ENCODE measurements at places on chromosomes 2 and 18.
A peak's percentile ranks its signal among the peaks of the same experiment; 100 is the strongest.

DNA sequence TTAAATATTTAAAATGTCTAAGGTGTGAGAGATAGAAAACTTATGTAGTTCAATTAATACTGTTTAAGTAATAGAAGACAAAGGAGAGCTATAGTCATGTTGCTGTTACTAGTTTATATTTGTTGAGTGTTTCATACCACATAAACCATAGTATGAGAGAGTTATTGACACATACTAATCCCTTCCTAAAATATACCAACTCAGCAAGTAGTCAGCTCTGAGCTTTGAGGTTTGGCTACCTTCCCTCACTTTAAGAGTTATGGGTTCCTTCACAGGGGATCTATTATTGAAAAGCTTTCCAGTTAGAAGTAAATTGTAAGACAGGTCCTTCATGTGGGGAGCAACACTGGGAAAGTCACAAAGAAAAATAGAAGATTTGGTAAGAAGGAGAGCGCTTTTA is 701.6 kb upstream of the ZEB2 start:
- H3K27me3 ChIP-seq = no peaks in the 10 kb centered on the region
- H3K4me1 ChIP-seq = peaks cover 7% of the 10 kb centered on the region
- H3K36me3 ChIP-seq = no peaks in the 10 kb centered on the region
- no peak overlapping the region for H3K4me3 ChIP-seq
- no peak for DNase-seq
- H3K27ac ChIP-seq = no peak overlapping the region

DNA sequence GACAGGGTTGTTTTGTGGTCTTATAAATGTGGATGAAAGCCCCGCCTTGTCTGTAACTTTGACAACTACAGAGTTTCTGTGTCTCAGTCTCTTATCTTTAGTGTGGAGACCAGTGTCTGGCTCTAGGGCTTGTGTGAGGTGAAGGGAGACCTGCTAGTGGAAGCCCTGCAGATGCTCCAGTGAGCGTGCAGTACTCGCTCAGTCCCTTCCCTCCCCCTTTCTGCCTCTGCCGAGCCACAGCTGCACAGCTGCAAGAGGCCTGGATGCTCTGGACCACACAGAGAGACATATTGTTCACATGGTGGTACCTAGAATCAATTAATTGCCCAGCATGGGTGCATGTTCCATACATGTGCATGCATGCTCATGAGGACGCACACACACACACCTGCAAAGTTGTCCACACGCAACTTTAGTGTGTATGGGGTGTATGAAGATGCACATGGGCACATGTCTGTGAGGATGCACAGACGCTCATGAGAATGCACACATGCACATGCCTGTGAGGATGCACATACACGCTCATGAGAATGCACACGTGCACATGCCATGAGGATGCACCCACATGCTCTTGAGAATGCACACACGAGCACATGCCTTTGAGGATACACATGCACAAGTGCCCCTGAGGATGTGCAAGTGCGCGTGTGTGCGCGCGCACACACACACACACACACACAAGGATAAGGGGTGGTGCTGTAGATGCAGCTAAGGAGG is 282.1 kb upstream of the HS6ST1 start:
- no peaks in the 10 kb centered on the region for H3K4me1 ChIP-seq
- H3K27ac ChIP-seq = no peak overlapping the region
- no peak overlapping the region for H3K4me3 ChIP-seq
- no peaks in the 10 kb centered on the region for H3K27me3 ChIP-seq
- H3K36me3 ChIP-seq = no peaks in the 10 kb centered on the region
- DNase-seq = no peak

GRCh38 chr2:172095146-172095904 is 7.4 kb downstream of the DLX2 start:
- no peaks in the 10 kb centered on the region for H3K36me3 ChIP-seq
- peak; percentile 75 for DNase-seq
- H3K4me3 ChIP-seq = peak overlapping the region; percentile 15
- peaks cover 54% of the 10 kb centered on the region for H3K4me1 ChIP-seq
- H3K27me3 ChIP-seq = peaks cover 95% of the 10 kb centered on the region

DNA sequence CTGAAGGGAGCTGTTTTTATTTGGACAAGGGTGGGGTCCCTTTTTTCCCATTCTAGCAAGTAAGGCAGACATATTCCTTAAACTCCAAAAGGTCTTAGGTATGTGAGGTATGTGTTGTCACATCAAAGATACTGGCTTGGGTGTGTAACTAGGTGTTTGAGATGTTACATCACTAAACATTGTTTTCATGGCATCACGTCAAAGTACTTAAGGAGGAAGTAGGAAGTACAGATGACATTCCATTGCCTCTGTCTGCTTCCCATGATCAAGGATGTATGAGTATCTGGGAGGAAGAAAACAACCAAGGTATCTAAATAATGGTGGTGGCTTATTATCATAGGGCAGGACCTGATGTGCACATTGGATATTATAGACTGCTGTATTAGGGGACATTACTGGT is 39.3 kb downstream of the CD302 start:
- no peak overlapping the region for H3K4me3 ChIP-seq
- H3K36me3 ChIP-seq = peaks cover 81% of the 10 kb centered on the region
- no peak for DNase-seq
- H3K27ac ChIP-seq = no peak overlapping the region
- no peaks in the 10 kb centered on the region for H3K27me3 ChIP-seq
- H3K4me1 ChIP-seq = no peaks in the 10 kb centered on the region

DNA sequence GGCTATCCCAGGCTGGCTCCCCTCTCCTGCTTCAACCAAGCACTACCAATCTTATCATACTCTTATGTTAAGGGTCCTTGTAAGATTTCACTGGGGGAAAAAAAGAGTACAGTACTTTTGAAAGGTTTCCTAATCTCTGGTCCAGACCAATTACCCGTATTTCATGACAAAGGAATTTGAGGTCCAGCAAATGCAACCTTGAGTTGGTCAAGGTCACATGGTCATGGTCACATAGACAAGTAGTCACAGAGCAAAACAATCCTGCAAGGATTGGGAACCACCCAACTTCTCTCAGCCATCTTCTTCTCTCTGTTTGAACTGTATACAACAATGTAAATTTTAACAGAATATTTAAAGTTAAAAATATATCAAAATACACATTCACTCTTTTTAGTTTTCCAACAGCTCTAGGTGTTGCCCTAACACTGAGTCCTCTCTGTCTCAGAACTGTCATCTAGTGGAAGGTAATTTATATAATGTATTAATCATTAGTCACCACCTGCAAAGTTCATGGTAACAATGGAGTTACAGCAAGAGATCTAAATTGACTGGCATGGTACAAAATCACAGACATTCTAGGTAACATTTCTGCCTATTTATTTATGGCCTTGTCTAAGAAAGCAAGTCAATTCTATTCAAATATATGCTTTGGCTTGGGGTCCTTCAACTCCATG is 21.5 kb downstream of the DTNB start:
- DNase-seq = no peak
- H3K4me1 ChIP-seq = no peaks in the 10 kb centered on the region
- peaks cover 8% of the 10 kb centered on the region for H3K36me3 ChIP-seq
- no peak overlapping the region for H3K4me3 ChIP-seq
- H3K27ac ChIP-seq = no peak overlapping the region

DNA sequence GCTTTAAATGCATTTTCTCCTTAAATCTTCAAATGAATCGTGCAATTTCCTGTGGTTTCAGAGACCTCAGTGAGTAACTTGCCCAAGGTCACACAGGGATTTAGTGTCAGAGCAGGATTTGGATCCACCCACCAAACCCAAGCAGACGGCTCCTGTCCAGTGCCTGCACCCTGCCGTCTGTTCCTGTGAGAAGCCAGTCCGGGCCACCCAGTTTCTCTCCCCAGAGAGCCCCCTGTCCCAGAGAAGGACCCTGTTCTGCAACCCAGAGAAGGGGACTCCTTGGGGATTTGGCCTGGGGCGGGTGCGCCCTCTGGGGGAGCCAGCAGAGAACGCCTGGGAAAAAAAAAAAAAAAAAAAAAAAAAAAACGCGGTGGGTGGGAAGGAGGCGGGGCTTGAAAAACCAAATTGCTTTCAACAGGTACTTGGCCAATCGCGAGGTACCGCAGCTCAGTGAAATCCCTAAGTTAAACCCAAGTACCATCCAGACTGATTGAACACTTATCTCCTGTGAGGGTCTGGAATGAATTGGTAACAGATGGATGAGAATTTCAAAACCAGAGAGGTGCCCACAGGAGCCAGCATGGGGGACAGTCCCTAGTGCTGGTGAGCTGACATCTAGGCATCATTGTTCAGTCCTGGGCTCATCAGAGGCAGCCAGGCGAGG is 30.9 kb upstream of the REEP1 start:
- H3K36me3 ChIP-seq = no peaks in the 10 kb centered on the region
- peaks cover 16% of the 10 kb centered on the region for H3K4me1 ChIP-seq
- no peaks in the 10 kb centered on the region for H3K27me3 ChIP-seq
- H3K4me3 ChIP-seq = no peak overlapping the region
- peak; percentile 70 for DNase-seq
